ENCODE measurements at places on chromosomes 12 and 14.

DNA sequence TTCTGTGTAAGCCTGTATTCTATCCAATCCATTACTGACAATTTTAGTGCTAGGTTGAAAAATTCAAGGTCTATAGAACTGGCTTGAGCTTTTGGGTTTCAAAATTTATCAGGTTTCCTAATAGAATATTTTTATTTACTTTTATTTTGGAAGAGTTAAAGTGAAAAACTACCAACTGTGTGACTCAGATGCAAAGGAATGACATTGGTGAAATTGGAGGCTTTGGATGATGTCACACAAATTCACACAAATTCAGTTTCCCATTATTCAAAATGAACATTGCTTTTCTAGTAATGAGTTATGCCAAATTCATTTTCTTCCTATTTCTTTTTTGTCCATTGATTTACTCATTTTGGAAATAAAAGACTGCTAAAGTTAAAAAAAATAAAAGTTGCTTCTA, 186.9 kb downstream of the ALX1 start:
- DNase-seq, result no peak

- DNase-seq, result no peak
Measured at GRCh38 chr12:87142342-87142741, 886.2 kb upstream of the MGAT4C start.

DNA sequence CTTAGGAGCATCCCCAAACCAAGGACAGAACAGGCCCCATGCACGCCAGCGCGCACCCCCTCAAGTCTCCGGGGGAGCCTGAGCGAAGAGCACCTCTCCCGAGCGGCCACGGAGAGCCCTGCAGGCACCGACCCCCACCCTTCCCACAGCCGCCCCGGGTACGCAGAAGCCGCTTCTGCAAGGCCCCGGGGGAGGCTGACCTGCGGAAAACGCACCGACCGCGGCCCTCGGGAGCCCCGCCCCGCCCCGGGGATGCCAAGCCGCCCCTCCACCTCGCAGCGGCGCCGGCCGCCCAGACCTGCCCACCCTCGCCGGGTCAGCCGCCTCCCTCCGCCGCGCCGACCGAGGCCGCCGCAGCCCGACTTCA, 385 bp downstream of the CAPRIN2 start:
- peak; percentile 26 for DNase-seq

GRCh38 chr12:78028426-78028825, 197.7 kb downstream of the NAV3 start:
- no peak for DNase-seq

- DNase-seq, result peak; percentile 54
Measured at GRCh38 chr14:70907996-70908934, 1.0 kb downstream of the PCNX1 start.

- DNase-seq, result no peak
Measured at GRCh38 chr14:50109342-50109741, 7.0 kb downstream of the VCPKMT start.

Data from activated CD4-positive, alpha-beta T cell treated with anti-CD3 and anti-CD28 coated beads, Interleukin-2, amount 50 U/mL, for 4 hours (primary cell).